ENCODE measurements at places on chromosomes 5 and 9.

- DNase-seq: no peak
Measured at GRCh38 chr5:30937070-30937469, 256.4 kb upstream of the CDH6 start.

DNA sequence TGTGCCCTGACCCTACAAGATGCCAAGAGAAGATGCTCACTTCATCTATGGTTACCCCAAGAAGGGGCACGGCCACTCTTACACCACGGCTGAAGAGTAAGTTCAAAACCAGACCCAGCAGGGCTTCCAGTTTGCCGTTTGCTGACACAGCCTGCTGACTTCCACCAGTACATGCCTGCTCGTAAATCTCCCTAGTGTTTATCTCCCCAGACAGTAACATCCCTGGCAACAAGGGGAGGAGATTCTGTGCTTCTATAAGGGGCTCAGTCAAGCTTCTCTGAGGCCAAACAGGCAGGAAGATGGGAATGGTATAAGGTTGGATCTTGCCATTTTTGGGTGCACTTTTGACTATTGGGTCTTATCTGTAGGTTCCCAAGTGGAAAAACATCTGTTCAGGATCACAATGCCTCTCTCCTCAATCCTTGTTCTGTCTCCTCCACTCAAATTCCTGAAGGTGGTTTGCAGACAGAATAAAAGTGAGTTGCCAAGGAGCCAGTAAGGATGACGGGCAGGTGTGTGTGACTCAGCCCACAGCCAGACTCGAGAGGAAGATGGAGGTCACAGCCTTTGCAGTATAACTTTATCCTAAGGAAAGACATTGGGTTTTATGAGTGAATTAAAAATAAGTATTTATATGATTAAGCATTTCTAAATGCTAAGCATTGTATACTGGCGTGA is 1.9 kb downstream of the MLANA start:
- DNase-seq: no peak

- no peak for DNase-seq
Measured at GRCh38 chr5:54551926-54552325, 34.4 kb downstream of the SNX18 start.

DNA sequence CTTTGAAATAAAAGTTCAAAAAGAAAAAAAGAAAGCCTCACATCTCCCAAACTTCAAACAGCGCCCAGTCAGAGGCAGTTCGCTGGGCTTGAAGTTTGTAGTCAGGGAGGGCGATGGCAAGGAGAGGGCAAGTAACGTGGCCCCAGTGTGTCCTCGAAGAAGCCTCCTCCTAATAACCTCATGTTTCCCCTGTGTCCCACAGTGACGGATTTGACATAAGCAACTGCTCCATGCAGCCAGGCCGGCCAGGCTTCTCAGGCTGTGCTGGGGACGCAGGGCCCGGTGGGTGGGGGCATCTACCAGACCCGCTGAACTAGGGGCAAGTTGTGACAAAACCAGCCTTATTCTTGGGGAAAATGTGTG is 172.2 kb downstream of the ERCC6L2 start:
- DNase-seq: no peak

DNA sequence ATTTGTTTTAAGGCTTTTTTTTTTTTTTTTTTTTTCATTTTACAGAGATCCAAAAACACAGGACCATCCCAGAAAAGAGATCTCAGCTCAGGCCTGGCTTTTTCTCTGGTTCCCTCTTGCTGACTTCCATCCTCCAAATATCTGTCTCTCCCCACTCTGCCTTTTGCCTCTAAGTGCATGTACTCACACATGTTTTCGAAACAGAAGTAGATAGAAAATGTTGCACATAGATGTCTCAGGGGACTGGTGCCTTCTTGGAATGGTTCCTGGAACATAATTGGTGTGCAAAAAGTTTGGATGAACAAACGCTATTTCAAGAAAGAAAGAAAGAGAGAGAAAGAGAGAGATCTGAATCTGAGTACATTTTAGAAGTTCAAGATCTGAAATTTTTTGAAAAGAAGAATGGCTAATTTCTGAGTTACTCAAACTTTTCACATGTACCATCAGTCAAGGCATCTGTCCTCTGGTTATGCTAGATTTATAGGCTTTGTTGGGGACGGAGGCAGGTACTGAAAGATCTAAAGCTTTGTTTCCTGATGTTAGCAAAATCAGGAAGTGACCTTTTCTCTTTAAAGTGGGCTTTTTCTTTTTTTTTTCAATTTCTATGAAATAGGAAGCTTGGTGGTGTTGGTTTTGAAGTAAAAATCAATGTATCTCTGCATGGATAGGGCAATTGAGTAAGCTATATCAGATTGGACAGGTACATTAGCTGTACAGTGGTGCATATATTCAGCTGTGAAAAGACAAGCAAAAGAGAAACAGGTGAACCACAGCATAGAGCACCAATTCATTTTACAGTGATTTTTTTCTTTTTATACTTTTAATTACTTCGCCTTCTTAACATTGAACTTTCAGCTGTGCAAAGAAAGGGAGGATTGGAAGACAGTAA is 8.5 kb upstream of the TNFSF8 start:
- no peak for DNase-seq

DNA sequence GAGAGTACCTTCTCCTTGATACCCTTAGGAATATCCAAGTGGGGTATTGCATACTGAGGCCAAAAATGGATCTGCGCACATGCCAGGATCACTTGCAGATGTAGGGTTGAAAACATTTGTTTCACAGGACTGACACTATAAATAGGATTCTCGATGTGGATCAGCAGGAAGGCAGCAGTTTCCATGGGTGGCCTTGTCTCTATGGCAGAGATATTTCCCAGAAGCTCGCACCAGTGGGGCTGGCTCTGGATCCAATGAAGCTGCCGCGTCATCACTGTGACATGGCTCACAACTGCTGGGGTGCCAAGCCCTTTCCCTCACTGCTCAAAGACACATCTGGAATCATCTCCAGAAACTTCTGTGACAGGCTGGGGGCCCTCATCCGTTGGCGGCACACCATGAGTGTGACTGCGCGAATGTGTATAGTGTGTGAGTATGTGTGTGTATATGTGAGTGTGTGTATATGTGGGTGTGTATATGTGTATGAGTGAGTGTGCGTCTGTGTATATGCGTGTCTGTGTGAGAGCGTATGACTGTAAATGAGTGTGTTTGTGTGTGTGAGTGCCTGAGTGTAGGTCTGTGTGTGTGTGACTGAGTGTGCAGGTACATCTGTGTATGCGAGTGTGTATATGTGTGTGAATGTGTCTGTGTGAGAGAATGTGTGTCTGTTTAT is 182.5 kb downstream of the GAS1 start:
- DNase-seq: no peak

DNA sequence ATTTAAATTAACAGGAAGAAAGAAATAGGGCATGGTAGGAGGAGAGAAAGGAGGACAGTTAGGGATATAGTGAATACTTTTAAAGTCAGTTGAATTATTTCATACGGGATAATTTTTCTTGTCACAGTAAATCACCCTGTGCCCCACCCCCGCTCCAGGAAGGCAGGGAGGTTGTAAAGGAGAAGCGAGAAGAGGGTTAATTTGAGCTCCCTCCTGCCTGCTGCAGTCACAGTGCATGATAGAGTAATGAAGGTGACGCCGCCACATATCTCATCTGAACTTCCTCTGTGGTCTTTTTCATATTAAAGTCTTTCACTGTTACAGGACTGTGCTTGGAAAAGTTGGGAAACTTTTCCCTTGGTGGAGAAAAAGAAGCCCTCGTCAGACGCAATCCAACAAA is 896 bp upstream of the PCSK5 start:
- no peak for DNase-seq

- no peak for DNase-seq
Measured at GRCh38 chr5:143037071-143037470, 266.9 kb downstream of the ARHGAP26 start.

DNA sequence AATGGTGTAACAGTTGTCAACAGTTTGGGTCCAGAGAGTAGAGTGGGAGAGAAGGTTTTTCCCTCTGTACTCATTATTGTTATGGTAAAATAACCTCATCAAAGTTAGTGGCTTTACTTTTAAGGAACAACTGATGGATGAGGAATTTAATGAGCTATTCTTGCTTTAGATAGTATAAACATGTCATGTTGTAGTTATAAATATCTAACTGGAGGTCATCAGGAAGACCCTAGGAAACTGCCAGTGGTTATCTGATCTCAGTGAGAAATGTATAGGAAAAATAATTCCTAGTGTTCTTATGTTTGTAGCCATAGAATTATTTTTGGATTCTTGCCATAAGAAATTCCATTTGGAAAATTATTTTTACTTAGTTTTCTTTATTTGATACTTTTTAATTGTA is 4.1 kb downstream of the ERCC6L2 start:
- no peak for DNase-seq

GRCh38 chr5:37720550-37720952 is 119.3 kb downstream of the GDNF start:
- no peak for DNase-seq

DNA sequence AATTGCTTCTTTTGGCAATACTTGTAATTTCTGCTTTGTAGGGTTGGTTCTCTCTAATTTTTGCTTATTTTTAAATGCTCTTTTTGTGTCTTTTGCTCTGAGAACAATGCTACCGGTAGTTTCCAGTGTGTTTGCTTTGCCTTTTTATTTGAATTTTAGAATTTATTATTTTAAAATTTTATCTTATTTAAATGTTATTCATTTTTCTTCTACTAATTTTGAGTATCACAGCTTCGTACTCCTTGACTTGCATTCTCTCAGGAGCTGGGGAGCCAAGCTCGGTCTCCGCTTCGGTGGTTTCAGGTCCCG is 45.9 kb downstream of the ANXA2R start:
- DNase-seq: no peak

DNA sequence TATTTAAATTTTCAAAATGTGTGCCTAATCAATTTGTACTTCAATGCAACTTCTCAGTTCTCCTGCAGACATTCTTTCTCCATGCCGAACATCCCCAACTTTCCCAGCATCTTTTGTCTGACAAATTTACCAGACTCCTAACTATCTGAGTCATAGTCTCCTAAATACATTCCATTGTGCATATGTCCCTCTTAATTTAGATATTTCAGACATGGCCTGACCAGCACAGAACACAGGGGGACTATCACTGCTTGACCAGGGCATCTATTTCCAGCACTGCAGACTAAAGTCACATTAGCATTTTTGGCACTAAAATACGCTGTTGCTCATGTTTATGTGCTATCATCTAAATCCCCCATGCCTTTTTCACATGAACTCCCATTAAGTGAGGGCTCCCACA is 71.9 kb downstream of the ITGA1 start:
- DNase-seq: no peak

- no peak for DNase-seq
Measured at GRCh38 chr5:129508606-129509005, 48.5 kb downstream of the ADAMTS19 start.

DNA sequence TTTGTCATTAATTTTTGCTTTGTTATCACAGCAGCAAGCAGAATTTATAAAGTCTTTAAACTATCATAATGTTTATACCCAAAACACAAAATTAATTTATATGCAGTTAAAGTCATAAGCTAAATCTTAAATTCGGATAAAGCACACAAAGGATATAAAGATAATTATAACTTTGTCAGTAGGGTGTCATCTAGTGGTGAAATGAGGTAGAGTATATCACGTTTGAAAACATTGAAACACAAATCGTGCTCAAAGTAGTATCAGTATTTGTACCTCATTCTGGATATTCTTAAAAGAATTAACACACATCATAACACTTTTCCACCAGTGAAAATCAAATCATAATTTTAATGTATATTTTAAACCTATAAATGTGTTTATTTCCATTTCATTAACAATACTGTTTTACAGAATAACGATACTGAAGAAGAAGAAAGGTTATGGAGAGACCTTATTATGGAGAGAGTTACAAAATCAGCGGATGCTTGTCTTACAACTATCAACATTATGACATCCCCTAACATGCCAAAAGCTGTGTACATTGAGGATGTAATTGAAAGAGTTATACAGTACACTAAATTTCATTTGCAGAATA is 129.5 kb downstream of the NIPBL start:
- no peak for DNase-seq

GRCh38 chr9:108844391-108844790 is 11.4 kb downstream of the ACTL7B start:
- DNase-seq: no peak

GRCh38 chr5:96952118-96952750 is 16.4 kb downstream of the LNPEP start:
- DNase-seq: no peak

GRCh38 chr5:94620256-94620655 is 1.8 kb downstream of the SLF1 start:
- DNase-seq: no peak

DNA sequence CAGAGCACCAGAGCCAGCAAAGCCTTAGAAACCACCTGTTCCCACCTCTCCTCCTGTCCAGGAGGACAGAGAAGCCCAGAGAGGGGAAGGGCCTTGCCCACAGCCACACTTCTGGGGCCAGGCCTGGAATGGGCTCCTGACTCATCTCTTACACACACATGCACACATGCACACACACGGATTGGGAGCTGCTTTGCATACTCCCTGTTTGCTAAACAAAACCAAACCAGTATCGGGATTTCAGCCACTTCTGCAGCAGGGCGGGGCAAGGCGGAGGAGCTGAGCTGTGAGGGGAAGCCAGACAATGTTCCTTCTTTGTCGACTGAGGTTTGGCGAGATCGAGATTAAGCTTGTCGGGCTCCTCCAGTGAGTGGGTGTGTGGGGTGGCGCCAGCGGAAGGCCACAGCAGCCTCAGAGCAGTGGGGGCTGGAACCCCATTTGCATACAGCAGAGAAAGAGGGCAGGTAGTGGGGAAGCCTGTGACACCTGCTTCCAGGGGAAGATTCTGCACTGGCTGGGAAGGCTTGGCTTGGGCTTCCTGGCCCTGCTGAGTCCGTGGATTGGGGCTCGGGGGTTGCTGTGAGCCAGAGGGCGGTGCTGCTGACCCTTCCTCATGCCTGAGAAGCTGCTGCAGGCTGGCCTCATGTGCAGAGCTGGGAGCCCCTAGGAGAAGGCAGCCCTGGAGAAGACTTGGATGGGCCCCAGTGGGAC is 16.1 kb downstream of the GFI1B start:
- DNase-seq: peak; percentile 38

- no peak for DNase-seq
Measured at GRCh38 chr5:57002959-57003485, 51.1 kb upstream of the MIER3 start.

- no peak for DNase-seq
Measured at GRCh38 chr5:84298628-84299027, 86.1 kb downstream of the EDIL3 start.

GRCh38 chr5:153489611-153490010 is 859 bp upstream of the GRIA1 start:
- no peak for DNase-seq

DNA sequence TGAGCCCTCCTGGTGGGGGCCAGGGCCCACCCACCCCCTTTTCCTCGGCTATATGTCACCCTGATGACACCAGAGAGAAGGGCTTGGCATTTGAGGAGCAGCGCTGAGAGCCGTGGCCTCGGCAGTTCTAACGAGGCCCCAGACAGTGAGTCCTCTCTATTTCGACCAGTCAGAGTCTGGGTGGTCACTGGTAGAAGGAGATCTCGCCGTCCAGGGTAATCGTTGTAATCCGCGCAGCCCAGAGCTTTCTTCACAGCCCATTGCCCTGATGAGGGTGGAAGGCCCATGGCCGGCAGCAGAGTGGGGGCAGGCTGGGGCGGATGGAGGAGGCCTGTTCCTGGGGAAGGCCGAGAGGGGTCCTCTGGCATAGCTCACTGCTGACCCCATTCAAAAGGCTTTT is 70.2 kb downstream of the PSMB7 start:
- no peak for DNase-seq

- DNase-seq: no peak
Measured at GRCh38 chr9:130254747-130255630, 10.6 kb upstream of the HMCN2 start.

Measured in Calu3 (cell line).